Stimulated activated CD4-positive, alpha-beta T cell treated with anti-CD3 and anti-CD28 coated beads, Interleukin-12 subunit alpha, Interleukin-12 subunit beta, amount 100 ng/mL, for 4 hours (primary cell): ENCODE measurements at places on chromosomes 1 and 21.

GRCh38 chr1:227544067-227545050 lies 19.0 kb upstream of the ZNF678 start:
- no peak for DNase-seq

DNA sequence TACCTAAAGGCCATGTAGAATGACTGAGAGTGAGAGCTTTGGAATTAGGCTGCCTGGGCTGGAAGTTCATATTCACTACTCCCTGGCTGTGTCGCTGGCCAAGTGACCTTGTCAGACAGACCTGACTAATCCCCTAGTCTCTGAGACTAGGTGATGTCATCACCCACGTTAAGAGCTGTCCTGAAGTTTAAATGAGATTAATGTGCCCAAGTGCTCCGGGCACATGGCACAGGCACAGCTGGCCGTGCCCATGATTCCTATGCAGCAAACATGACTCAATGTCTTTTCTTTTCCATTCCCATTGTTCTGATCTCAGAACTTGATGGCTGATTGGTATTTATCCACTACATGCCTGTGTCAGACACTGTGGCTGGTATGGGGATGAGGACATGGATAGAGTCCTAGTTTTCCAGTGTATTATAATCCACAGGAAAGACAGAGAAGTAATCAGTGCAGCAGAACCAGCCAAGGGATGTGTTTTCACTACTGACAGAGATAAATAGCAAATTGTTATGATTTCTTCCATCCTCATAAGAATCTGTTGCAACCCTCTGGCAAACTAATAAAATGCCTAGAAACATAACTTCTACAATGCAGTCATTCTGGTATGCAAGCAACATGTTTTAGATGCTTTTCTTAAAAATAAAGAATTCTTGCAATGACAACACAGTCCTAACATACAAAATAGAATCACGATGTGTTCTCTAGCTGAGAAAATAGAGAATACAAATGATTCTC lies 180.9 kb downstream of the PCP4 start:
- DNase-seq: no peak

DNA sequence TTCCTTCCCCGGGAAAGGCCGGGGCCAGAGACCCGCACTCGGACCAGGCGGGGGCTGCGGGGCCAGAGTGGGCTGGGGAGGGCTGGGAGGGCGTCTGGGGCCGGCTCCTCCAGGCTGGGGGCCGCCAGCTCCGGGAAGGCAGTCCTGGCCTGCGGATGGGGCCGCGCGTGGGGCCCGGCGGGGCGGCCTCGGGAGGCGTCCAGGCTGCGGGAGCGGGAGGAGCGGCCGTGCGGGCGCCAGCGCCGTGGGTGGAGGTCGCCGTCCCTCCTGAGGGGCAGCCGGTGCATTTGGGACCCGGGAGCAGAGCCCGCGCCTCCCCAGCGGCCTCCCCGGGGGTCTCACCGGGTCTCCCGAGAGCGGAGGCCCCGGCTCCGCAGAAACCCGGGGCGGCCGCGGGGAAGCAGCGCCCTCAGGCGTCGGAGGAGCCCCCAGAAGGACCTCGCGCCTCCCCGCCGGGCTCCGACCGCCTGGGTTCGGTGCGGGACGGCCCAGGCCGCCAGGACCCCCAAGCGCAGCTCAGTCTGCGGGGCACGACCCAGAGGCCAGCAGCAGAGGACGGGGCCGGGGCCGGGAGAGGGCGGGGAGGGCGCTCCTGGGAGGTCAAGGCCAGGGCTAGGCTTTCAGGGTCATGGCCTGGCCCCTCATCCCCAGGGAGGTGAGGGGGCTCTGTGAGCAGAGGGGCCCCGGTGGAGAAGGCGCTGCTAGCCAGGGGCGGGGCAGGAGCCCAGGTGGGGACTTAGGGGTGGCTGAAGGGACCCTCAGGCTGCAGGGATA lies 7.2 kb upstream of the SLX9 start:
- DNase-seq: peak; percentile 76

- no peak for DNase-seq
These were observed 49.5 kb downstream of the OLFML2B start for GRCh38 chr1:161973924-161974845.

DNA sequence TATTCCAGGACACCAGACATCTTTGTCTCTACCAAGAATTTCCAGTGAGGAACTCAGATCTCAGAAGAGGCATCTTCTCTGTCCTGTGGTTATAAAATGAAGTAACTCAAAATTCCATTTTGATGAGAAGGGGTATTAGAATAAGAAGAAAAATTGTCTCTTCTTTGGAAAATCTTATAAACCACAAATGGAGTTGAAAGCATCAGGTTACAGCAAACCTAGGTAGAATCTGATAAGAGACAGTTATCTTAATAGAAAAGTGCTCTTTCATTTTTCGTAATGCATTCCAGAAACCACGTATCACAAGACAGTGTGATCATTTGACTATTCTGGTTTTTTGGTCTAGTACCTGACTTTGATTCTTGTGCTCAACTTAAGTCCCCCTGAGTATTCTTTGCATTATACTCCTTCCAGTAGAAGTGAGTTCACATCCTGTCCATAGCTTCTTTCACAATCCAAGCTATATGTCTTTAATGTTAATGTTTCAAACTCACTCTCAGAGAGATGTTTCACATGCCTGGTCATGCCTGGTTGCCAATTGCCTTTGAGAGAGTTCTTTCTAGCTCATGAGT lies 120.9 kb upstream of the PRDX6 start:
- DNase-seq: no peak

- DNase-seq: no peak
These were observed 153.8 kb downstream of the PCBP3 start for GRCh38 chr21:45797338-45797737.

GRCh38 chr1:225343618-225344017 lies 84.2 kb downstream of the LBR start:
- no peak for DNase-seq

GRCh38 chr21:14241297-14241696 lies 25.3 kb downstream of the RBM11 start:
- DNase-seq: no peak
